ENCODE measurements at places on chromosomes 6 and 20.

DNA sequence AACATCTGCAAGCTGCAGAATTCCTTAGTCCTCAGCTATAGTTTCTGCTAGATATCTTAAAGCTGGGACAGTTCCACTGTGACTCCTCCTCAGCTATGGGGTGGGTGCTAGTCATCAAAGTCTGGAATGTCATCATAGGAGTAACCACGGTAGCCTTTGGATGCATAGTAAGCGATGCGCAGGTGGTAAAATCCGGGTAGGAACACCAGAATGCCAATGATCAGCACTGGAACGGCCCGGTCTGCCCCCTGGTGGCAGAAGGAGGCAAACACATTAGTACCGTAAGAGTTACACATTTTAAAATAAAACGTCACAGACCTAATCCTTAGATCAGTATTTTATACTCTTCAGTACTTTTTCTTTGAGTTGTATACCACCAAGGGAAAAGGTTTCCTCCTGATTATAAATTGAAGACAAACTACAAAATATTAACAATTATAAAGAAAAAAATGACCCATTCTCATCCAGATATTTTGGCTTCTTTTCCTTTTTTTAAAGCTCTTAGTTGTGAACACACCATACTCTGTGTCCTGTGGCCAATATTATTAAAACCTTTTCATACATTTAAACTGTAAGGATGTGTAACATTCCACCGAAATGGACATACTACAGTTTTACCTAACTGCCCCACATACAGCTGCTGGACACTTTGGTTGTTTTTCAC is 18.9 kb downstream of the PCNA start:
- peak; percentile 51 for DNase-seq

DNA sequence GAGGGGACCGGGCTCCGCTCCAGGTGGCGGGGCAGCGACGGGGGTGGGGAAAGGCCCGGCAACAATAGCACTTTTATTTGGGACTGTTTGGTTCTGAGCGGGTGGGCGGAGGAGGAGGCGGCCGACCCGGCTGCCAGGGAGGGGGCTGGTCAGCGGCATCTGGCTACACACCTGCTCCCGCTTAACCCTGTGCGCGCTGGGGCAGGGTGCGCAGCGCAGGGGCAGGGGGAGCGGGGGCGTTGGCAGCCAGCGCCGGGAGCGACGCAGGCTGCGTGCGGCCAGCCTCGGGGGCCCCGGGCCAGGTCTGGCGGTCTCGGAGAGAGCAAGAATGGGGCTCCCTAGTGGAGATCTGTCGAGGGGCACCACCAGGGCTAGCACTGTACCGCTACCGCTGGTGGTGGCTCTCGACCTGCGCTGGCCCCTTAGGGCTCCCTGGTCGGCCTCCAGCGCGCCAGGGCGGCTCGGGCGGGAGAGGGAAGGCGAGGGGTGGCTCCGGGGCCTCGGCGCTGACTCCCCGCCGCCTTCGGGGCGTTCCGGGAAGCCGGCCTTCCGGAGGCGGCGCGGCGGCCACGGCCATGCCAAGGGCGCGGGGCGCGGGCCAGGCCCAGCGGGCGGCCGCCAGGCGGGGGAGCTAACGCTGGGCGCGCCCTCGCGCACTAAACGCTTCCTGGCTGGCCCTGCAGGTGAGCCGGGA is 92.4 kb downstream of the NCR2 start:
- no peak for DNase-seq

DNA sequence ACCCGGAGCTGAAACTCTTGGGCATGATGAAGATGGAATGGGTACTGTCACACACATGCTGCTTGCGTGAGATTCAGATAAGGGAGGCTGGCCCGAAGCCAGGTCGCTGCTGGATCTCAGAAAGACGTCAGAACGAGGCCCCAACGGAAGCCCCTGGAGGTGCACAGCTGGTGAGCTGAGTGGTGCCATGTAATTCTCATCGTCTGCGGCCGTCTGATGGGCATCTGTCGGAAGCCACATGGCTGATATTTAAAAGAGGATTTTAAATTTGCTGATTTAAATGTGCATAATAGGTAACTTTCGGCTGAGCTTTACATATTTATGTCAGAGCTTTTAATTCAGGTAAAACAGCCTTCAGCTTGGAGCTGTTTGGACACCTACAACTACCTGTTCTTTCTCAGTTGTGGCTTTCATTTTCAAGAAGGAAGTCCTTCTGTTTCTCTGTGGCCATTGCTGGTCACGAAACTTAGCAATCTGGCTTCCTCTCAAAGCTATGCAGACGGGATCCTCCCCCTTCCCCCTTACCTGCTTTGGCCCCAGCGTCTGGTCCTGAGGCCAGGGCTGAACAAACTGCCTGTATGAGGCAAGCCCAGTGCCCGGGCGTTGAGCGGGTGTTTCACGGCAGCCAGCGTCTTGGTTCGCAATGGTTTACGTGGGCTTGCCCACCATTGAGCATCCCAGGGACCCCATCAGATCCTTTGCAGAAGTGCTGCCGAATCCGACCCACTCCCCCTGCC is 9.2 kb downstream of the SLCO4A1 start:
- DNase-seq, result peak; percentile 17

DNA sequence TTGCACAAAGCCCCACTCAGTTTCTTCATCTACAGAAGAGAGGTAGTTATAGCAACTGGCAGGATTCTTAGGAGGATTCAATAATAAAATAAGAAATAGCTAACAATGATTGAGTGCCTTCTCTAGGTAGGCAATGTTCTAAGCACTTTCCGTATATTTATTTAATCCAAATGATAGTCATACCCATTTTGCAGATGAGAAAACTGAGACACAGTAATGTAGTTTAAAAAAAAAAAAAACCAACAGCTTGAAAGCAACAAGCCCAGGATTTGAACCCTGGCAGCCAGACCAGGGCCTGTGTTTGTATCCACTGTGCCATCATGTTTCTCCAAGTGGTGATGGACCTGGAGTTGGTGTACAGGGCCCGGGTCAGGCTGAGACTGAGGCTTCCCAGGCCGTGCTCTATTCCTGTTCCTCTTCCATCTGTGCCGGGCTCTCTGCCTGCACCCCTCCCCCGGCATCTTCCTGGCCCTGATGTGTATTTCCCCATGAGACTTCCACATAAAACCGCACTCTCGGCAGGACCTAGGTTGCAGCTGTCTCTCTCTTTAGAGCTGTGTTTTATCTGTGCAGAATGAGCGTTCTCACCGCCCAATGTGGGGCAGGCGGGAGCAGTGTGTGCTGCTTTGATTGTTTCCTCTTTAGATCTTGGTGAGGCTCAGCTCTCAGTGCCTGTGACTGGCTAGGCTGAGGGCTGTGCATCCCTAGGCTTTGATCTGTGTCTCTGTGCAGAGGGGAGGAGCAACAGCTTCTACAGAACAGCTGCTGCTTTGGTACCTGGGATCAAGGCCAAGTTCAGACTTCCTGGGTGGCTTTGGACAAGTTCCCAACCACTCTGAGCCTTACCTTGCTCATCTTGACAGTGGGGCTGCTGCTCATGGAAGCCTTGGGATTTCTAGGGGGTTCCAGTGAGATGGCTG is 49.5 kb downstream of the TOX2 start:
- DNase-seq, result peak; percentile 85

DNA sequence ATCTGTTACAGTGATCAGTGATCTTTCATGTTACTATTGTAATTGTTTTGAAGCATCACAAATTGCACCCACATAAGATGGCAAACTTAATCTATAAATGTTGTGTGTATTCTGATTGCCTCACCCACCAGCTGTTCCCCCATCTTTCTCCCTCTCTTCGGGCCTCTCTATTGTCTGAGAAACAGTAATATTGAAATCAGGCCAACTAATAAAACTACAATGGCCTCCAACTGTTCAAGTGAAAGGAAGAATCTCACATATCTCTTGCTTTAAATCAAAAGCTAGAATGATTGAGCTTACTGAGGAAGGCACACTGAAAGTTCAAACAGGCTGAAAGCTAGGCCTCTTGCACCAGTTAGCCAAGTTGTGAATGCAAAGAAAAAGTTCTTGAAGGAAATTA is 141.2 kb downstream of the CDK19 start:
- no peak for DNase-seq

DNA sequence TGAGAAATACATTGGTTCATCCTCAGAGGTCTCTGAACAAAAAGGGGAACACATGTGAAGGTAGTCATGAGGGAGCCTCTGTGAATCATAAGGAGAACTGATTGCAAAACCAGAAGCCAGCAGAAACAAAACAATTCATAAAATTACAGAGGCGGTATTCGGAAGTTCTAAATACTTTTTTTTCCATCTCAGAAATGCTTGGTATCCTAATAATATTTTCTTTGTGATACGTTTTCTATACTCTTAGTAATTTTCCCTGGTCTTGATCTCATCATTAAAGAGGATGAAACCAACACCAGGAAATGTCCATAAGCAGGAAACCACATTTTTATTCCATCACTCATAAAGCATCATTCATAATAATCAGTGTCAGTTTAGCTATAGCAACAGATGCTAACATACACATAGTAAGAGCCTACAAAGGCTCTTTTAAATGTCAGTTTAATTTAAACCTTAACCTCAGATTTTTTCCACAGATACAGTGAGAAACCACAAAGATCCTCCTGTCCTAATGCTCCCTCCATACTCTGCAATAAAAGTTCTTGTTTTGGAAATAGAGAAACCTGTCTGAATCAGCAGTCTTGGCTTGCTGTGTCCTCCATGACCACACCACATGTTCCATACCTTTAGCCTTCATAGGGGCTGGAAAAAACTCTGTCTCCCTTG is 29.2 kb downstream of the SGK1 start:
- peak; percentile 97 for DNase-seq

DNA sequence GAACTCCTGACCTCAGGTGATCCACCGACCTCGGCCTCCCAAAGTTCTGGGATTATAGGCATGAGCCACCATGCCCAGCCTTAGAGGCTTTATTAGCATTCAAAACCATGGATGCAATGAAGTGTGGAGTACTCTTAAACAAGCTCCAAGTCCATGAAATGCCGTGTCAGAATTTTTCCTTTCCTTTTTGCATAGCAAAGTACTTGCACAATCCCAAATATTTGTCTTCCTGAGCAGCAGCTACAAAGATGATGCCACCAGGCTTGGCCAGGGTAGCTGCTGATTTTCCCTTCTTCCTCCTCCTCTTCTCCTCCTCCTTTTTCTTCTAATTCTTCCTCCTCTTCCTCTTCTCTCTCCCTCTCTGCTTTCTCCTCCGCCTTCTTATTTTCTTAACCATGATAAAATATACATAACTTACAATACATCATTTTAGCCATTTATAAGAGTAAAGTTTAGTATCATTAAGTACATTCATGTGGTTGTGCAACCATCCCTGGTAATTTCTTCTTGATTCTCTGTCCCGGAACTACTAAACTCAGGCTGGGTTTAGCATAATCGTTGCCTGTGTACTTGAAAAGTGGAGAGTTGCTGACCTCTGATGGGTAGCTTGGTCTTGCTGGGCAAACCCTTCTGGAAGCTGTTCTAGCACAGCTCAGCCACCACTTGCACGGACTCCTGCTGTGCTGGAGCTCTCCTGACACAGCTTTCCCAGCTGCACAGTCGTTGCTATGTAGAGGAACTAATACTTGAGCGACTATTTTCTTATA is 20.3 kb downstream of the MUCL3 start:
- peak; percentile 20 for DNase-seq

DNA sequence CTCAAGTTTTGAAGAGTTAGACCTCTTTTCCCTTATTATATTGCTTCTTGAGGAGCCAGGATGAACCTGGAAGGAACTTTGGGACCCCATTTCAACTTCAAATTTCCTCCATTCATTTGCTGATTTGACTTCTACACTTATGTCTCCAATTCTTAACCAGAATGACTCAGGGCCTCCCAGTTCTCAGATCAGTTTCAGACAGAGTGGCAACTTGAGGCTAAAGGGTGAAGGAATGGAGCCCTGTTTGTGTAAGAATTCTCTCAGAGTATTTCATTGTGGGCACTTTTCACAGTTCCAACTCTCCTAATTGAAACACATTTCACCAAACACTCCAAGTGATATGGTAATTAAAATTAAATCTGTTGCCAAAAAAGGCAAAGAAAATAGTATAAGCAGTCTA is 109.0 kb upstream of the FLRT3 start:
- DNase-seq, result no peak

All from fibroblast of skin of abdomen (primary cell).